ENCODE measurements at places on chromosomes 2 and 18. TPM values are rescaled to one million over a fixed set of nuclear protein-coding genes. Genes with fewer than 3 reads are reported as not detected.
A peak's percentile ranks its signal among the peaks of the same experiment; 100 is the strongest.

Gene BCL11A
- 0.52 TPM for total RNA-seq

Gene GCFC2
- 36.4 TPM for total RNA-seq

Gene NXPH2
- not detected for total RNA-seq

Gene SERPINB13
- not detected for total RNA-seq

DNA sequence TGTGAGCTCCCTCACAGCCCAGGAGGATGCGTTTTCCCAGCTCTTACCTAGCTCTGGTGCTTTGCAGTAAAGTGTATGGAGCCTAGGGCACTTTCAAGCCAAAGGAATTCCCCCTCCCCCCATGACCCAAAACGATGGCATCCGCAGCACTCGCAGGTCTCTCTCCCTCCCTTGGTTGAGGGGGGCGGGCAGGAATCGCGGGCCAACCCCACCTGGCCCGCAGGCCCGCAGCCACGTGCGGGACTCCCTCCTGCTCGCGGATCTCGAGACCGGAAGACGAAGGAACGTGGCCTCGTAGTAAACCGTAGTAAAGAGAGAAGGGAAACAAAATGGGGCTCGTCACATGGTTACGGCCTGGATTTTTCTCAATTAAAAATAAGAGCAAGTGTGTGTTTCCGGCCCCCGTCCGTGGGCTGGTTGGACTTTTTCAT, 8.5 kb downstream of the IRS1 start:
- DNase-seq = peak; percentile 74

DNA sequence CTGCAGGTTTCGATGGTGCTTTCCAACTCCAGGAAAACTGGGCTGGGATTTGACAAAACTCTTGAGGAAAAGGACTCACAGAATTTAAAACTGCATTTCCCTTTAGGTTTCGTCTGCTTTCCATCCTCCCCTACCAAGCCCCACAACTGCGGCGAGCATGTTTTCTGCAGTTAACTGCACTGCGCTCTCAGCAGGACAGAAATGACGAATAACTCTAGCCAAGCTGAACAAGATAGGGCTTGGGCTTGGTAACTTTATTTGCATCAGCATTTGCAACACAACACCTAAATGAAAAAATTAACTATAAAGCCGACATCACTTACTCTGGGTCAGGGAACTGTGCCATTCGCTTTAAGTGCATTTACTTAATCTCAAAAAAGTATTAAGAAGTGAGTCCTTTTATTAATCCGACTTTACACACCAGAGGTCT, 669 bp upstream of the PIKFYVE start:
- peak; percentile 65 for DNase-seq

DNA sequence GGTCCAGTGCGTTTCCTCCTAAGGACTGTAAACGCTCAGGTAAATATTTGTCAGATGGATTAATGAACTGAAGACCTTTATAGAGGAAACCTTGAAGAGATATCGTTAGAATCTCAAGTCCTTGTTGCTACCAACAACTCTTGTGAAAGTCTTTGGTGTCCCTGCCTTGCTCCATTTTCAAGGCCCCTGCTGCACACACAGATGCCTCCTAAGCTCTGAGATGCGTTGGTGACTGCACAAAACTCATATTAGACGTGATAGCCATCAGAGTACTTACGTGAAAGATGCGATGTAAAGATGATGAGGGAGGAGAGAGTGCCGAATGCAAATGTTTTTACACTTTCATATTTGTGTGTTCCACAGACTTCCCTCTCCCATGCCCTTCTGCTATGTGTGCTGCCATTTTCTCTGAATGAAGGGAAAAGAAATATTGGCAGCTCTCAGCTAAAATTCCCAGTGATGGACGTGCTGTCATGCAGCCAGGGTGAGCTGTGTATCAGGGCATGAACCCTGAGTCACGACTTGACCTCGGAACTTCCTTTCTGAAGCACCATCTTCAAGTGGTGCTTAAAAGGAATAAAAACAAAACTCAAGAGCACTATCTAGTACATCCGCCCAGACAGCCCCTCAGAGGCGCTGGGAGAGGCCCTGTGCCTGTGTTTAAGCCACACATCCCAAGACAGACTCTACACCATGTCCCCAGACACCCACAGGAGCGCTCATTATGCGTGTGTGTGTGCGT, 117.4 kb downstream of the FAM210A start:
- DNase-seq = peak; percentile 62

DNA sequence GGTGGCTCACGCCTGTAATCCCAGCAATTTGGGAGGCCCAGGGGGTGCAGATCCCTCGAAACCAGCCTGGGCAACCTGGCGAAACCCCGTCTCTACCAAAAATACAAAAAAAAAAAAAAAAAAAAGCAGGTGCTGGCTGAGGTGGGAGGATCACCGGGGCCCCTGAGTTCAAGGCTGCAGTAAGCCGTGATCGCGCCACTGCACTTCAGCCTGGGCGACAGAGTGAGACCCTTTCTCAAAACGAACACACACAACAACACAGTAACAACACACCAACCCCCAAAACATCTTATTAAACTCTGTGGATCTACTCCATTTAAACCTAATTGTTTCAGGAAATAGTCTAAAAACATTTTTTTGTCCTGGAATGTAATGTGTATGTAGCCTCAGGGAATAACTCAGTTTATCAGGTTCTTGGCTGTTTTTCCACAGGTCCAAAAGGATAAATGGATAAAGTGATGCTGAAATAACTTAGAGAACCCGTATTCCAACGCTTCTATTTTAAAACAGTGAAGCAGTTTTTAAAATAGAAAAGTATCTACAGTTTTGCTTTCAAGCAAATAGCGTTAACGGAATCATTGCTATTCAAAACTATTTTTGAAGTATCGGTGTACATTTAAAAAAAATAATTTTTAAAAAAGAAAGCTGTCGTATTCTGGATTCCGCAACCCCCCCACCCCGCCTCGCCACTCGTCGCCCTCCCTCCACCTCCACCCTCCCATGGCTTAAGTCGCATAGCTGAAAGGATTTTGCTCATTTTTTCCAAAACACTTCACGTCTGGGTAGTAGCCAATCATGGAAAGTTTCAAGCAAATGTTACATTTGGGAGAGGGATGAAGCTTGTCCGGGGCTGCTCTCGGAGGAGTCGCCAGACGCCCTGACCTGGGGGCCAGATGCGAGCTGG, 895 bp upstream of the GLS start:
- peak; percentile 56 for DNase-seq

GRCh38 chr2:71332435-71332796, 834 bp downstream of the ZNF638 start:
- DNase-seq = no peak

DNA sequence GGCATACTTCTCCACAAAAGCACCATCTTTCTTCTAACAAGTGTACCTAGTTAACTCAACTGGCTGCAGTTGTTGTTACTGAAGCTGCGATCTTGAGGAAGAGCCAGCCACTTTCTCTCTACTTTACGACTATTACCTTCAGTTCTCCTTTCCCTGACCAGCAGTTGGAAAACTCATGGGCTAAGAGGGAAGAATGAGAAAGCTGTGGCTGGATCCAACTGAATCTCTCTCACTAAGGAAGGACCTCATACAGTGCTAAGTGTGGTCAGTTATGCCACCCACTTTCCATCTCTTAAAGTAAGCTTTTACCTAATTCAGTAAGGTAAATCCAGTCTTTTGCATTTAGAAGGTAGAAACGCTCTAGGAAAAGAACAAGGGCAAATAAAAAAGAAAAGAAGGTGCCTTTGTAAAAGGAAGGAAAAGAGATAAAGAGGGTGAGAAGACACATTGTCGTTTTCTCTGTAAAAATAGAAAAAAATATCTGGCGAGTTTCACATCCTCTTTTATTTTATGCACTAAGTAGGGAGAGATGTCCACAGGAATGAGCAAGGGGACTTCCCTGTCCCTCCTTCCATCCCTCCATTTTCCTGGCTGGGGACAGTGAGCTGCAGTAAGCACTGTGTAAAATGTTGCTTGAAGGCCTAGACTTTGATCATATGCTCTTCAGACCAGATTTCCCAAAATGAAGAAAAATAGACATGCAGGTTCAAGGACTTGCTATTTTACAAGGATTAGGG, 73.4 kb downstream of the PLEKHM3 start:
- DNase-seq = no peak

- DNase-seq = no peak
These were observed 24.5 kb downstream of the PIAS2 start for GRCh38 chr18:46892842-46893241.

DNA sequence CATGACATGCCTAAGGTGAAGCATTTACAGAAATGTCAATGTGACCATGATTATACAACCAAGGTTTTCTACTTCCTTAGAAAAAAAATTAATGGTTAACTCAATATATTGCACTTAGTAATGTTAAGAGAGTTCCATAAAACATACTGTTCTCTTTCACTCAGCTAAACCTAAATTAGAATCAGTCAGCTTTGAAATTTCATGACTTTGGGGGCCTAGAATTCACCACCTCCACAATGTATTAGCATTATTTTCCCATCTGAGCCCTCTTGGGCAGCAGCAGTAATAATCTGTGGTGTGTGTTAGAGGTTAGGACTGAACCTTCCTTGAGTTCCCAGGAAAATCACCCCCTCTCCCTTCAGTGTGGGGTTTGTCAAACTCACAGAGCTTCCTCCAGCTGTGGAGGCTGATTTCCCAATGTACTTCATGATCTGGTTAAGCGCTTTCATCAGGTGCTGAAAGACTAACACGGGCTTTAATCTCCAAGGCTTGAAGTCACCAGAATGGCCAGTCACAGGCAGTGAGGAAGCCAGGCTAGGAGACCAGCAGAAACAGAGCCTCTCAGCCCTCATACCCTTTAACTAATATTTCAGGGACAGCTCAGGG, 7.1 kb upstream of the UPP2 start:
- no peak for DNase-seq

GRCh38 chr2:208529796-208530195, 123.2 kb downstream of the PTH2R start:
- DNase-seq = no peak

GRCh38 chr2:149200109-149200520, 130.3 kb upstream of the LYPD6 start:
- DNase-seq = no peak

GRCh38 chr2:45072064-45072861, 63.0 kb upstream of the SIX2 start:
- no peak for DNase-seq

GRCh38 chr2:23480957-23481797, 96.2 kb downstream of the KLHL29 start:
- no peak for DNase-seq

GRCh38 chr2:19746611-19747309, 155.0 kb downstream of the TTC32 start:
- DNase-seq = peak; percentile 17

GRCh38 chr2:48768669-48769068, 13.1 kb upstream of the LHCGR start:
- DNase-seq = no peak

DNA sequence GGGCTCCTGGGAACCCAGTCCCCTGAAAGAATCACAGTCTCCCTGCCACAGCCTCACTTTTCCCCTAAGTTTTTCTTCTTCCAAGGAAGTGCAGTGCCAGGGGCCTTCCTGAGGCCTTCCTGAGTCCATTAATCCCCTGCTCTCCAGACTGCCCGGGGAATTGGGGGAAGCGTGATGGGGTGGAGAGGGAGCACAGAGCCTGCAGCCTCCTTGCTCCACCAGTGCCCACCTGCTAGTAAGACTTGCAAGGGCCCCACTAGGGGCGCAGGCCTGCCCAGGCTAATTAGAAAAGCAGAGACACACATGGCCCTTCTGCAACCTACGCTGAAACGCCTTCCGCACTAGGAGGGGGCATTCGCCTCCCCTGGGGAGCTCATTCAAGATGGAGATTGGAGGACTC, 110.6 kb downstream of the MRO start:
- DNase-seq = no peak

GRCh38 chr2:129935118-129935517, 44.3 kb upstream of the RAB6C start:
- no peak for DNase-seq

DNA sequence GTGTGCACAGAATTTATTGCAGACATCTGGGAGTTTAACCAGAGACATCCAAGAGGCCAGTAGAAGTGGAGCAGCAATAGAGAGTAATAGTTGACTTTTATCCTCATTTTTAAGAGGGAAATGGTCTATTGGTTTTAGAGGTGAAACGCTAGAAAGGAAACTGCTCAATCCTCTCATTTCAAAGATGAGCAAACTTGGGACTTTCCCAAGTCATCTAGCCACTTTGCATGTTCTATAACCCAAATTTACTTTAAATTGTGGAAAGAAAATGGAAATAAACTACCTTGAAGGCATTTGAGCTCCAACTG, 601.7 kb downstream of the ARHGAP15 start:
- no peak for DNase-seq

- DNase-seq = peak; percentile 50
These were observed 144.9 kb downstream of the TGIF1 start for GRCh38 chr18:3594760-3595368.

GRCh38 chr2:203909974-203910373, 26.6 kb upstream of the ICOS start:
- DNase-seq = no peak

DNA sequence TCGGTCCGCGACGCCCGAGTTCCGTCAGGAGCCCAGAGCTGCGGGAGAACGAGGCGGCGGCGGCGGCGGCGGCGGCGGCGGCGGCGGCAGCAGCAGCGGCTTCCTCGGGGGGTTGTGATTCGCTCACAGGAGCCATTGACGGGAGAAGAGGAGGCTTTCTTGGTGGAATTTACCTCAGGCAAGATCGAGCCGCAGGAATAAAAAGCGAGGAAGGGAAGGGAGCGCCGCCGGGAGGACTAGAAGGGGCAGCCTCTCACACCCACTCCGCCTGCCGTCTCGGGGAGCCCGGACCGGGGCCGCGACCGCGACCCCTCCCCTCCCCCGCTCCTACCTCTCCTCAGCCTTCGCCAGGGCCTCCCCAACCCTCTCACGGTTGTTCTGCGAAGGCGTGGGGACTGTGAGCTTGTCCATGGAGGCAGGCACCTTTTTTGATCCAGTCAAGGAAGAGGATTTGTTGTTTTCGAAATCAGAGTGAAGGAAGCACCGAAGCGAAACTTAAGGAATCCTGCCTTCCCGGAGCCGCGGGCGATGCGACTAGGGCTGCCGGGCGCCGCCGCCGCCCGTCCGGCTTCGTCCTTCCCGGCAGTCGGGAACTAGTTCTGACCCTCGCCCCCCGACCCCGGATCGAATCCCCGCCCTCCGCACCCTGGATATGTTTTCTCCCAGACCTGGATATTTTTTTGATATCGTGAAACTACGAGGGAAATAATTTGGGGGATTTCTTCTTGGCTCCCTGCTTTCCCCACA, 506 bp downstream of the BMPR2 start:
- peak; percentile 39 for DNase-seq

DNA sequence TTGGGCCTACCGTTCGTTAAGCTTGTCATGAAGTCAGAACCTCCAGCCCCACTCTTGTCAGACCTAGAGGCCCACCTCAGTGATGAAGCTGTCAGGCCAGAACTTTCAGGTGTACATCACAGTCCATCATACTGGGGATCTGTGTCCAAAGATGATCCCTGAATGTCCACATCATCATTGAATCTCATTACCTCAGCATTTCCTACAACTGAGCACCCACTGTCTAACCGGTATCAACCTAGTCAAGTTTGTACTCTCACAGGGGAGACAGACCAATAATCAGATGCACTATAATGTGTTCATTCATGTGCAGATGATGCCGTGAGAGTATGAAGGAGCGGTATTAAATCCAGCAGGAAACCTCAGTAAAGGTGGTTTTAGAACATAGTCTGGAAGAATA, 36.3 kb upstream of the EHBP1 start:
- DNase-seq = no peak

- no peak for DNase-seq
These were observed 124.9 kb downstream of the GREB1L start for GRCh38 chr18:21366896-21367295.

All from activated naive CD4-positive, alpha-beta T cell treated with anti-CD3 and anti-CD28 coated beads for 36 hours (primary cell).